ENCODE measurements at places on chromosomes 13 and 19.

DNA sequence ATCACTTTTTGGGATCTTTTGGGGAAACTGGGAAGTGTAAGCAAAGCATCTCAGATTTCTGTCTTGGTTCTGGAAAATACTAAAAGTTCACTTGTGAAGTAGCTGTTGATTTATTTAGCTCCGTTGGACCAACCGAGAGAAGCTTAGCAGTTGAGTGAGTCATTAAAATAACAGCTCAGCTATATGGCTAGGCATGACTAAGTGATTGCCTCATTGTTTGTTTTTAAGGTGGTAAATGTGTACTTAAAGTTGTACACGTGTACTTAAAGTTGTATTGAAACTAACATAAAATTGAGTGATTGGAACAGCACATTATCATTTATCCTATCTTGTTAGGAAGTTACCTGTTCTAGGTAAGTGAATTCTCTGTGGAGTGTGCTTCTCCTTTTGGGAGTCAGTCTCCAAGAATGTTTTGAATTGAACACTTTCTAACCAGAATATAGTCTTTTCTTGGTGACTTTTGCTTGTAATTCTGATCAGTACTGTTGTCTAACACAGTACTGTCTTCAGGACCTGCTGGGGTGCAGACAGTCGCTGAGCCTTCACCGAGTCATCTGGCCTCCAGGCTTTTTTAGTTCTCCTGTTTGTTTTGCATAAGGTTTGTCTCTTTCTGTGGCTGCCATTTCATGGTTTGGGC is 2.9 kb upstream of the DCUN1D2 start:
- DNase-seq = peak; percentile 69

GRCh38 chr13:48998641-48999292 is 23.1 kb downstream of the FNDC3A start:
- DNase-seq = no peak

DNA sequence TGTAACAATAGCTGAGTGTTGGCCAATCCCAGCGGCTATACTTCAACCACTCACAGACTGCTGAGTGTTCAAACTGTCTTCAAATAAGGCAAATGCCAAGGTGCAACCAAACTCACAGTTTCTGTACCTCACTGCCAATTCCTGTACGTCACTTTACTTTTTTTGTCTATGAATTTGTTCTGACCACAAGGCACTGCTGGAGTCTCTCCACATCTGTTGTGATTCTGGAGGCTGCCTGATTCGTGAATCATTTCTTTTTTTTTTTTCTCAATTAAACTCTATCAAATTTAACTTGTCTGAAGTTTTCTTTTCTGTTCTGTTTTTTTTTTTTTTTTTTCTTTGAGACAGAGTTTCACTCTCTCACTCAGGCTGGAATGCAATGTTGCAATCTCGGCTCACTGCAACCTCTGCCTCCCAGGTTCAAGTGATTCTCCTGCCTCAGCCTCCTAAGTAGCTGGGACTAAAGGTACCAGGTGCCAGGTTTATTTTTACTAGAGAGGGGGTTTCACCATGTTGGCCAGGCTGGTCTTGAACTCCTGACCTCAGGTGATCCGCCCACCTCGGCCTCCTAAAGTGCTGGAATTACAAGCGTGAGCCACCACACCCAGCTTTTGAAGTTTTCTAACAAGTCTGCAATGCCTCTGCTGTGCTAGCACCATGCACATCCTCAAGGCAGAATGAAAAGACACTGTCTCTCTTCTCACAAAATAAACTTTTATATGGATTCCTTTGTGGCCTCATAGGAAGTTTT is 401.7 kb downstream of the IRS2 start:
- DNase-seq = no peak

- DNase-seq = no peak
Observed at GRCh38 chr13:38998739-38999138, 8.1 kb upstream of the STOML3 start.

All from inflammatory macrophage treated with lipopolysaccharide for 1 hour (primary cell).